Vagina (tissue), 2 donors: ENCODE measurements at places on chromosomes 2 and 18.

DNA sequence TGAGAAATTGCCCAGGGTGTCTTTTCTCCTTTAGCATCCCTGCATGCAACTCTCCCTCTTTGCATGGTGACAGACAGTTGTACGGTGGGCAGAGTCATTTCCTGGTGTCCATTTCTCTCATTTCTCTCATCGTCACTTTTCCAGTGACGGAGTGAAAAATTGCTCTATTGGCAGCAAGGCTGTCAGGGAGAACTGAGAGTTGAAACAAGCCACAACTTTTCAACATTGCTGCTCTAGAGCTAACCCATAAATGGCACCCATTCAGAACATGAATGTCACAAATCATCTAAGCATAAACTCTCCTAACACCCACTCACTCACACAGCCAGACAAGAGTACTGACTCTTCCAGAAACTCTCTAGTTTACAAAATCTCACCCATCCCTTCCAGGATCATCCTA is 55.7 kb downstream of the ZC3H8 start:
- no peak for DNase-seq

DNA sequence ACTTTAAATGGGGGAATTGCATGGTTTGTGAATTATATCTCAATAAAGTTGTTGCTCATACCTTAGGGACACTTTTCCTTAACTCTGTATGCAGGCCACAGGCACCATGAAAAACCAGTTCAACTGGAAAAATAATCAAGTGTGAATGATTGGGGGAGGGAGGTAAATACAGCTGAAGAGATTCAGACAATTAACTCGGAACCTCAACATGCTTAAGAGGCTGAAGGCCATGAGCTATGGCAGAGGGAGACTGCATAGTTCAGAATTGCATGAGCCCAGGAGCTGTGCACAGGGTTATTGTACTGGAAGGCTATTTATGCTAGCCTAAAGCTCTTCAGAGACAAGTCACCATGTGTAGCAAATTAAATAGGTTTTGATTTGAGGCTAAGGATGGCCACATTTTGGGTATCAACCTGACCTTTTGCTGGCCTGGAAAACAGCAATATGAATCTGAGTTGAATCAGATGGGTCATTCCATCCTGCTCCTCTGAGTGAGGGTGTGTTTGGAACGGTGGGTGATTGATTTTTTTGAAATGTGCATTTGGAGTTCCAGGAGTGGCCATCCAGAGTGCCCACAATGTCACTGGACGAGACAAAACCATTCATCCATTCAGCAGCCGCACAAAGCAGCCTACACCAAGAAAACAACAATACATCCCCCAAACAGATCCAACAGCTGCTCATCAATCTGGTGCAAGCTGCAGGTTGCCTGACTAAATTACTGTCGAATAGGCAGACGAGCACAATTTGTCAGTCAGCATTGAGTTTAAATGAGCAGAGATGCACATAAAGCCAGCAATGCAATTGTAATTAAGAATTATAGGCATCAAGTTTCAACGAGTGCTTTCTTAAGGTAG is 42.5 kb downstream of the HRH4 start:
- DNase-seq: no peak

GRCh38 chr18:77114415-77115191 is 18.0 kb downstream of the MBP start:
- DNase-seq: peak; percentile 98

- DNase-seq: no peak
These were observed 113.6 kb upstream of the MGAT5 start for GRCh38 chr2:134140251-134140661.

DNA sequence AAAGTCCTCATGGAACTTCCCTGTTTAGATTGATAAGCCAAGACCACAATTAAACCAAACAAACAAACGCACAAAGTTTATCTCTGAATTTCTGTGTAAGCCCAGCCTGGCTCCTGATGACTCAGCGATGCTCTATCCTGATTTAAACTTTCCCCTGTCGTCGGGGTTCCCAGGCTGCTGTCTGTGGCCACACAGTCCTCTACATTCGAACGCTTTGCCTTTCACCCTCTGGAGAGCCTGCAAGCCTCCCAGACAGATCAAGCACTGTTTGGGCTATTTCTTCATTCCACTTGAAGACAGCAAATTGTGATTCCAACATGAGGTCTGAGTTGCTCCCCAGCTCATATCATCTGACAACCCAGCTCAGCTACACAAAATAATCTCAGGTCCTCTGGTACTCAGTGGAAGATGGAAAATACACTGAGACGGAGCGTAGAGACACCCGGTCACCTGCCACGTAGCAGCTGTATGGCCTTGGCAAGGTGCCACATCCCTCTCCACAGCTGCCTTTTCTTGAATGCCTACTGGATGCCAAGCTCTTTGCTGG is 51.2 kb downstream of the CYRIA start:
- no peak for DNase-seq
